ENCODE measurements at places on chromosomes 6 and 20.

DNA sequence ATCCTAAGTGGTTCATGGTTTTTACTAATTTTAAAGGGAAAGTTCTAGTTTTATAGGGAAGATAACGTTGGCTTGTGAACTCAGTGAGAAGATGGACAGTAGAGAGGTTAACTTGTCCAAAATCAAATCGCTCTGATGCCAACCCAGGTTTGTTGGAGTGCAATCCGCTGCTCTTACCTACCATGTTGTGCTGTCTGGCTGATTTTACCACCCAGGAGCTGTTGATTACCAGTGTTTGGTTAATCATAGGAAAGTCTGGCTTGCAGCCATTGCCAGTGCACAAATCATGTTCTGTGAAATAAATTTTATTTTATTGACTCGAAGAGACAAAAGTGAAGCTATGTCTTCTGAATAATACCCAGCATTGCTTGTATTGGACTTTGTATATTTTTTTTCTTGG lies 92.4 kb downstream of the PLCB4 start:
- DNase-seq: no peak

GRCh38 chr20:43827940-43828562 lies 86.6 kb upstream of the TOX2 start:
- DNase-seq: no peak

DNA sequence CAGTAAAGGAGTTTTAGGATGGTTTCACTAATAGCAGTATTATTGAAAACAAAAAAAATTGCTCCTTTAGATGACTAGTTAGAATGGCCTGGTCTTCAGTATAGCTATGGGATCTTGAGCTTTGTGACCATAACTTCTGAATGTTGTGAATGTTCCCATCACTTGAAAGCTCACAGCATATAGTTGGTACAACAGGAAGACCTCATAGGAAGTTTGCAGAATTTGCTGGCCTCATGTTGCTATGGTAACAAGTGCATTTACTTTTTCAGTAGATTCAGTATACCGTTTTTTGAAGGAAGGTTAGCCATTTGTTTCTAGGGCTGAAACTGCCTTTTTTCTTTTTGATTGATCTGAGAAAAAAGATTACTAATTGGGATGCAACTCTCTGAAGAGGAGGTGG lies 8.3 kb downstream of the PHF3 start:
- no peak for DNase-seq

GRCh38 chr6:39310542-39310941 lies 3.7 kb downstream of the KCNK17 start:
- DNase-seq: no peak

DNA sequence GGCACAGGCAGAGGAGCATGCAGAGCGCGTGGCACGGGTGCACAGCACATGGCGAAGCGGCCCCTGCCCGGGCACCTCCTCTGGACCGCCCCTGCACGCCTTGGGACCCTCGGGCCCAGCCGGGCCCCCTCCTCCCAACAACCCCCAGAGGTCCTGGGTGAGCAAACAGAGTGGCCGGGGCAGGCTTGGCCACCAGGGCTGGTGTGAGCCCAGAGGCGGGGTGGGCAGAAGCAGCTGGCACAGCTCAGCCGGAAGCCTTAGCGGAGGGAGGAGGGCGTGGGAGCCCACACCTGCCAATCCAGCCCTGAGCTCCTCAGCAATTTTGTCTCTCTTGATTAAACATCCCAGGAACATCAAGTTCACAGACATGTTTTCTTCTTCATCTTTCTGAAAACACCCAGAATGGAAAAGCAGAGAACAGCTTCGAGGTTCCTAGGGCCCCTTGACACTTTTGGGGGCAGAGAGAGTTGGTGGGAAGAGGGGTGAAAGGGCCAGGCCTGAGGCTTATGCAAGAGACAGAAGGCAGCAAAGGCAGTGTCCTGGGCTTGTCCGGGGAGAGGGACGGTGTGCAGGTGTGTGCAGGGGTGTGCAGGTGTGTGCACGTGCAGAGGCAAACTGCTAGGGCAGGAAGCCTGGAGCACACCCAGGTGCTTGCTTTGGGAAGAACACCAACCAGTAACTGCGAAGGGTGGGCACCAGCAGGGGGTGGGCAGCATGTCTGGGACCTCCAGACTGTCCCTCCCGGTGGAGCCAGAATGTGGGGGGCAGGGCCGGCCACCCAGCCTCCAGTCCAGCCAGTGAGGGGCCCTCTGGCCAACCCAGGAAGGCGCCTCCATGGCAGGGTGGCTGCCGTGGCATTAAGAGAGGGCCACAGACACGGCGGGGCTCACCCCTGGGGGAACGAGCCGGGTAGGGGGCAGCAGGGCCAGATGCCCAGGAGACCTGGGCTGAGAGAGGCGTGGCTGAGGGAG lies 4.8 kb downstream of the HRH3 start:
- DNase-seq: no peak

DNA sequence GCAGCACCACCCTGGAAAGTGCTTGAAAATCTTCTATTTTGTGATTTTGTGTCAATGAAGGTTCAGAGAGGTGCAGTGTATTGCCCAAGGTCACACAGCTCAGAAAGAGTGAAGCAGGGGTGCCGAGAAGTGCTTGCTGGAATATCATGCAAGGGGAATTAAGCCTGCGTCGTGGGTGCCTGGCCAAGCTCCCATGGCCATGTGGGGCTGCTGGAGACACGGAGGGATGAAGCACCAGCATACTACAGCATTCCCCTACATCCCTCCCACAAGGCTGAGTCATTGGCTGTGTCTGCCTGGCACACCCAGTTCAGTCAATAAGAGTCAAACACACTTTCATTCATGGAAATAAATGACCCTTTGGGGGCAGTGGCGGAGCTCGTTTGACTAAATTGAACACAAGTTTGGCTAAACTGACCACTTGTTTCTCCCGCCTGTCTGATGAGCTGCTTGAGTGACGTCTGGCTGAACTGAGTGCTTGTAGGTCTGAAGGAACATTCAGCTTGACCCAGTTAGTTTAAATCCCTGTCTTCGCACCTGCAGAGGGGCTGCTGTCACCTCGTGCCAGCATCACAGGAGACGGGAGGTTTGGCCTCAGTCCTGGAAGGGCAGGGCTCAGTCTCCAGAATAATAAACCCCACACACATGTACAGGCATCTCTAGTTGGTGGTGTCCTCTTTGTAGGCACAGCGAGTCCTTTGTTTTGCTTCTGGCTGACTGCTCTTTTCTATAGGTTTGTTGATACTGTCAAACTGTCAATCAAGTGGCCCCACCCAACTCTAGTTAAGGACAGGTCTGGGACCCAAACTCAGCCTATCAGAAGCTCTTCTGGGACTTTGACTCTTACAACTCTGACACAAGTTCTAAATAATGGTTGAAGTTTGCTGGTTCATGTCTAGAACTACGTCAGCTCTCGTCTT lies 8.4 kb upstream of the TGM2 start:
- no peak for DNase-seq

- DNase-seq: no peak
These were observed 80.1 kb upstream of the PTPRK start for GRCh38 chr6:128600397-128600951.

- DNase-seq: no peak
These were observed 532.8 kb downstream of the RFPL4B start for GRCh38 chr6:112879920-112880413.

DNA sequence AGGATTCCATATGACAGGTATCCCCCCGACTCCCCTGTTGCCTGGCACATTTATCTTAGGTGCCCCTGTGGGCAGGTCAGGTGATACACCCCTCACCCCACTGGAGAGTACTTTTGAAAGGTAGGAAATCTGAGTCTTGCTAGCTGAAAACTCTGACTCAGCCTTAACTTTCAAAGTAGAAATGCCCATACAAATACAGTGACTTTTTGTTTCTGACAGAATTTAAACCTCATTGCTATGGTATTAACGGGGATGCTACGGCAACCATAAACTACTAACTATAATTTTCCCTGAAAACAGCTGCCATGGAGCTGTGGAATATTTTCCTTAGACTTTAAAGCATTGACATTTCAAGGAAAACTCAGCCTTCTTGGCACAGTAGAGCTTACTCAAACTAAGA lies 536.0 kb downstream of the RFPL4B start:
- no peak for DNase-seq

GRCh38 chr6:44569931-44570385 lies 182.5 kb downstream of the CDC5L start:
- DNase-seq: peak; percentile 68

- no peak for DNase-seq
These were observed 32.5 kb downstream of the SPDEF start for GRCh38 chr6:34523441-34524206.

DNA sequence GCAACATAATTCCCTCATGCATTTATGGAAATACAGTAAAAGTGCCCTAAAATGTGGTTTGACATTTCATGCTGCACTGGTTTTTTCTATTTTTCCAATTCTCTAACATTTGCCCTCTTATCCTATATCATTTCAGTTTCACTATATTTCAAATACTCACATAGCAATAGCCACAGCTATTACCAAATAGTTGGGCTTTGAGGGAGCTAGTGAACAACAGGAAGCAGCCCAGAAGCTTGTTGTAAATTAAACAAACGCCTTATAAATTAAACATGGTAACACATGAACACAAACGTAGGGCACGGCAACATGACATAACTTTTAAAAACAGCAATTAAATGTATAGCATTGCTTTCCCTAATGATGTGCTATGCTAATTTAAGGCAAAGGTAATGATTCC lies 469.0 kb downstream of the CDC5L start:
- no peak for DNase-seq

DNA sequence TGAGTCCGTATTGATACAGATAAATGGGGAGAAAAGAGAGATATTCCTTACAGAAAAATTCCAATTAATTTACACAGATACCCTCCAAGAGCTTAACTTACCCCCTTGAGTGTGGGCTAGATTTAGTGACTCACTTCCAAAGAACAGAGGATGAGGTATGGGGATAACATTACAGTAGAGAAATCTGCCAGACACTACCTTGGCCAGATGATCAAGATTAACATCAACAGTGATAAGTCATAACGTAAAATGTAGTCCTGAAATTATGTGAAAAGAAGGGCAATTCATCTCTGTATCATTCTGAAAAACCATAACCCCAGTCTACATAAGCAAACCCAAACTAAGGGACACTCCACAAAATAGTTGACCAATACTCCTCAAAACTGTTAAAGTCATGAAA lies 69.3 kb downstream of the PDSS2 start:
- no peak for DNase-seq

DNA sequence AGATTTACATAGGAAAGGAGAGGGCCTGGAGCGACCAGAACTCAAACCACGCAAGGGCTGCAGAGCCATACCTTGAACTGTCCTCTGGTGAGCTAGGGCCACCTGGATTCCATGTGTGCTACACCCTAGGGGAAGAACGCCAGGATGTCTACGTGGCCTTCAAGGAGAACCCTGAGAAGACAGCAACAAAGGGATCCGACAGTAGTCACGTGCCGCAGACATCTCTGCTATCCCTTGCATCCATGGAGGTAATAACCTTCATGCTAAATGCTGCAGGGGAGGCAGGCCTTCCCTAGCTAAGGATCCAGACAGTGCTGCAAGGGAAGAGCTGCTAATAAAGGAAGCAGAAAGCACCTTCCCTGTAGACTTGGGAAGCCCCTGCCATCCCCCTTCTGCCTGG lies 52.9 kb downstream of the NOL4L start:
- no peak for DNase-seq

DNA sequence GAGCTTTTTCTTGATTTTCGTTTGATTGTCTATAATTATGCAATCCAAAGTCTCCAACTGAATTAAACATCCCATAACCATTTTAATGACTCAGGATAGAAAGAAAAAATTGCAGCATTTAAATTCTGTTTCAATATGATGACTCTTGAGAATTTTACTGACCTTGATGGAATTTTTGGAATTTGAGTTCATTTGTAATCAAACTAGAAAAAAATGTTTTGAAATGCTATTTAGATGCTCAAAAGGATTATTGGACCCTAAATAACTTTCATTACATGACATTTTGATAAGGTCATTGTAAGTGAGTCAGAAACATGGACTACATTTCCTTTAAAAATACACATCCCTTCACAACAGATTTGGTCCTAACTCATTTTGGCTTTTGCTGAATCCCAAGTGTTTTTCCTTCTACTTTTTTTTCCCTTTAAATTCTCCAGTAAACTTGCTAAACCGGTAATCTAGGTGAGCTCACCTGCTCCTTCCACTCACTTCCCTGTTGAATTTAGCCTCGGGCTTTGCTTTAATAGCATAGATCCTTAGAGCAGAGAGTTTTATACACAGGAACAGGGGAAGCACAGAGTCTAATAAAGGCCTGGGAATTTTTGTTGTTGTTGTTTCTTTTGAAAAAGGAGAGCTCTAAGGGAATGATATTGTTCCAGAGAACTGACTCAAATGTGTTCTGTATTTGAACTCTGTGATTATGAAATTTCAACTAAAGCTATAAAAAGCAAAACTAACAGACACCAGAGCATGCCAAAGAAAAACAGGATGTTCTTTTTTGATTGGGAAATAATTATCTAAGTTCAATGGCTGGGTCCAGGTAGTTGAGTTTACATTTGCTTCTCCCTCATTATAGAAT lies 1088.2 kb upstream of the CITED2 start:
- DNase-seq: no peak

DNA sequence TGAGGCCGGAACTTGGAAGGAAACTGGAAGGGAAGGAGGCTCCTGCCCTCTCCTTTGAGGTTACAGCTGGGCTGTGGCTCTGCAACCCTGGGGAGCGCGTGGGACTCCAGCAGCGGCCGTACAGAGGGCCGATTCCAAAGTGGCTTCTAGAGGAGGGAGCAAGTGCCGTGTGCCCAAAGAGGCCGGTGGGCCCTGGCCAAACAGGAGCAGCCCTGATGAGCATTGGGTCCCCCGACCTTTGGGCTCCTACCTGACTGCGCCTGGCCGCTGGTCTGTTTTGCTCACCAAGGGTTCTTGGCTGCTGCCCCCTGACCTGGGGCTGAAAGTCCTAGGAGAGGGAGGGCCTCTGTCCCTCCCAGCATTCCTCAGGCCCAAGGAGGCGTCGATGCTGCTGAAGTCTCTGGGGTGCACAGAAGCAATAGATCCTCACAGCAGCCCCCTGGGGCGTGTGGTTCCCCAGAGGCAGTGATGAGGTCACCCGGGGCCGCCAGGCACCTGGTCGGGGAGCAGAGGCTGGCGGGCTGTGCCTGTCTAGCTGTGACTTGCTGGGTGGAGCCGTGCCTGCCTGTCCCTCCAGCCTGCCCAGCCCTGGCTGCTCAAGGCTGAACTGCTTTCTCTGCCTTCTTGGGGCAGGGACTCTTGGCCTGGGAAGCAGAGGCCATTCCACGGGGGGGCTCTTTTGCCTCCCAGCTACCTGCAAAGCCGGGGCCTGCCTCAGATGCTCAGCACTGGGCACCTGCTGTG lies 9.8 kb downstream of the RBM38 start:
- DNase-seq: no peak

- DNase-seq: no peak
These were observed 27.8 kb upstream of the CENPW start for GRCh38 chr6:126312013-126312665.

DNA sequence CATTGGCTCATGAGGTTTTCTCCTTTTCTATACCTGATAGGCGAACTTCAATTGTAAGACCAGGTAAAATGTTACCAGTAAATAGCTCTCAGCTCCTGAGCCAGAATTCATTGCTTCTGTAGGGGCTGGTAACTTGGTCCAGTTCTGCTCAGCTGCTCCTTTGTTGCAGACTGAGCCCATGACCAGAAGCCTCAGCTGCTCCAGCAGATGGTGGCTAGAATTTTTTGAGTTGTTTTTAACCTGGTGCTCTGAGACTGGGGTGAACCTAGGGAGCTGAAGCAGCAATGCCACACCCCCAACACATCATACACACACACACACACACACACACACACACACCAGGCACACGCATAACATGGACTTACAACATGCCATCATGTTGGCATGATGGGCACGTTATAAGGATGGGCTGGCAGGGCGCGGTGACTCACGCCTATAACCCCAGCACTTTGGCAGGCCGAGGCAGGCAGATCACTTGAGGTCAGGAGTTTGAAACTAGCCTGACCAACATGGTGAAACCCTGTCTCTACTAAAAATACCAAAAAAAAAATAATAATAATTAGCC lies 103.1 kb downstream of the QRSL1 start:
- no peak for DNase-seq

GRCh38 chr20:51511861-51512619 lies 30.5 kb downstream of the NFATC2 start:
- no peak for DNase-seq
